Fibroblast of skin of left biceps (primary cell): ENCODE measurements at places on chromosomes 7 and 10.

GRCh38 chr7:2008101-2008935 lies 224.4 kb downstream of the MAD1L1 start:
- no peak for DNase-seq

DNA sequence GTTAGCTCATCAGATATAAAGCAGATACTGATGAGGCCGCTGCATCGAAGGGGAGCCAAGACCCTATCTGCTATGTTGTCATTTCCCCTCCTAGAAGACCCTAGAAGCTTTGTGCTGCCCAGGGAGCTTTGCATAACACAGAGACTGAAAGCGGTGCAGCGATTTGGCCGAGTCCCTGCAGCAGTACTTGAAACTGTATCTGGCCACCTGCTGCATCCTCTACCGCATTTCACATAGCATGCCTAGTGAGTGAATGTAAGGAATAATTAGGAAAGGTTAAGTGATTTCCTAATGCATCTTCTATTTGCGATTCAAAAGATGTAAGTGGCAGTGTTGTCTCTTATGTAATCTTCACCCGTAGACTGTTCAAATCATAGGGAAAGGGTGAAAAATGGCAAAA lies 106.7 kb downstream of the LRMDA start:
- DNase-seq = no peak

DNA sequence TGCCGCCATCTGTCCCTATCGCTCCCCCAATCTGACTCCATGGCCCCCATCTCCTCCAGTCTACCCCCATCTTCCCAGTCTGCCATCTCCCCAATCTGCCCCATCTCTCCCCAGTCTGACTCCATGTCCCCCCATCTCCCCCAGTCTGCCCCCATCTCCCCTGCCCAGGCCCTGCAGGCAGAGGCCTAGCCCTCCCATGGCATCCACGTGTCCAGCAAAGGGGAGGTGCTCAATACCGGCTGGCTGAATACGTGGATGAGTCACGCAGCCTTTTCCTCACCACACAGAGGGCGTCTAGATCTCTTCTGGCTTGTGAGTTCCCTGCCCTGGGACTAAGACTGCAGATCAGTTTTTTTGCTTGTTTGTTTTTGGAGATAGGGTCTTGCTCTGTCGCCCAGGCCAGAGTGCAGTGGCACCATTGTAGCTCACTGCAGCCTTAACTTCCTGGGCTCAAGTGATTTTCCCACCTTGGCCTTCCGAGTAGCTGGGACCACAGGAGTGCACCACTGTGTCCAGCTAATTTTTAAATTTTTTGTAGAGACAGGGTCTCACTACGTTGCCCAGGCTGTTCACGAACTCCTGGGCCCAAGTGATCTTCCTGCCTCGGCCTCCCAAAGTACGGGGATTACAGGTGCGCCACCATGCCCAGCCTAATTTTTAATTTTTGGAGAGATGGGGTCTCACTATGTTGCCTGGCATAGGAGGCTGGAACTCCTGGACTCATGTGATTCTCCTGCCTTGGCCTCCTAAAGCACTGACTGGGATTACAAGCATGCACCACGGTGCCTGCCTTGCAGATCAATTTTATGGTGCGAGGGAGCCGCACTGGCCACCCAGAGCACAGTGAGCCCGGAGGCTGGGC lies 15.3 kb upstream of the GPR146 start:
- peak; percentile 75 for DNase-seq

- DNase-seq = no peak
These were observed 30.9 kb downstream of the MRPS33 start for GRCh38 chr7:140983802-140984201.

DNA sequence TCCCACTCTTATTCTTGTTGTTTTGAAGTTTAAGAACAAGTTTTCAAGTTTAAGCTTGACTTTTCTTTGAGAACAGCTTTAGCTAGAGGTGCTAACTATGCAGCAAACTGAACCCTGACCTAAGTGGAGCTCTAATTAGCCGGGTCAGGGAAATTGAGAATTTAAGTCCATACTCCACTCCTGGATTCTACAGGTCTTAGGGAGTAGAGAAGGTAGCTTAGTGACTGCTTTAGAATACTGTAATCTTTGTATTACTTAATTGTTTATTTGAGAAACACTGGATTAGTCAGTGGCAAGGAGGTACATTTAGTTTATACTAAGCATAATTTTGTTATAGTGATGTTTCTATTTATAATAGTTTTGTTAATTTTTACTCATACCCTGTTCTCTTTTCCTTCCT lies 74.6 kb upstream of the STRIP2 start:
- DNase-seq = no peak

- DNase-seq = no peak
These were observed 48.9 kb downstream of the CALD1 start for GRCh38 chr7:134828361-134828760.

- no peak for DNase-seq
These were observed 84.3 kb downstream of the ELFN1 start for GRCh38 chr7:1754345-1754908.

DNA sequence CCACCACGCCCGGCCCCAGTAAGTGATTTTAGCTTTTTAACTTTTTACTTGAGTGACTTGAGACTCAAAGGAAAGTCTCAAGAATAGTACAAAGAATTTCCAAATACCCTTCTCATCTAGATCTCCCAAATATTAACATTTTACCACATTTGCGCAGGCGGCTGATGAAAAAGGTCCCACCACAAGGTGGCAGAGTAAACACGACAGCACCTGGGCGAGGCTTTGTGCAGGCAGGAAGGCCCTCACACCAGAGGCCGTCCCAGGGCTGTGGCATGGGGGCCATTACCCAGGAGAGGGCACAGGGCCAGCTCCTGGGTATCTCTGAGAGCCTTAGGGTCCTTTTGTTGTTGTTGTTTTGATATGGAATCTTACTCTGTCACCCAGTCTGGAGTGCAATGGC lies 50.0 kb upstream of the WIPI2 start:
- DNase-seq = no peak

DNA sequence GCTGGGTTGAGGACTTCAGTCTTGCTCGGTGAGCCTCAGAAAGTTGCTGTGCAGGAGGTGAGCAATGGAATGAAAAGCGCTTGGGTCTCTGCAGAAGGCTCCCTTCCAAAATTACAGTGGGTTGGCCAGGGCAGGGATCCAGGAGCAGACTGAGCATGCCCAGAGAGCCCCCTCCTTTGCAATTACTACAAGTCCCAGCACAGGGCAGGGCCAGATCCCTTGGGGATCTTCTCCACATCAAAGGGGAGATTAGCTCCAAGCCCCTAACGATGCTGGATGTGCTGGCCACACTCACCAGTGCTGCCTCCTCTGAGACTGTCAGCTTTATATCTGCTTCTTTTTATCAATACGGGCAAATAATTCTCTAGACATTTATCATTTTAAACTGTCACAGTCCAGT lies 337.5 kb downstream of the RPS24 start:
- no peak for DNase-seq

GRCh38 chr7:67692425-67692824 lies 695.8 kb downstream of the TYW1 start:
- DNase-seq = no peak

- peak; percentile 4 for DNase-seq
These were observed 41.5 kb upstream of the SMIM30 start for GRCh38 chr7:113159746-113160339.

GRCh38 chr7:87767827-87768226 lies 108.3 kb downstream of the SLC25A40 start:
- no peak for DNase-seq

DNA sequence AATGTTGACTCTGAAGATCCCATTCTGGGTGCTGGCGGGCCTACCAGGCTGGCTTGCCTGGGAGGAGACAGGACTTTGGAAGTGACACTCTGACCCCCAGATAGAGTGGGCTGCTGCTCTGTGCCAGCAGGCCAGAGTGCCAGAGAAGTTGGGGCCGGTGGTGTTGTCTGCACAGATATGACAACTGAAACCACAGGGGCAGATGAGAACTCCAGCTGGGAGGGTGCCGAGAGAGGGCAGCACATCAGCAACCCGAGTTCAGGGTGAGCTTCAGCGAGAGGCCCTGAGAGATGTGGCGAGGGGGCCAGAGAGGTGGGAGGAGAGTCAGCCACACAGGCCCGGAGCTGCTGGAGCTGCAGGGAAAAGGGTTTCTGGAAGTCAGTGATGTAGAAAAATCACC lies 193.2 kb upstream of the MGMT start:
- DNase-seq = no peak

- DNase-seq = no peak
These were observed 2.0 kb downstream of the LDB3 start for GRCh38 chr10:86670290-86670811.

DNA sequence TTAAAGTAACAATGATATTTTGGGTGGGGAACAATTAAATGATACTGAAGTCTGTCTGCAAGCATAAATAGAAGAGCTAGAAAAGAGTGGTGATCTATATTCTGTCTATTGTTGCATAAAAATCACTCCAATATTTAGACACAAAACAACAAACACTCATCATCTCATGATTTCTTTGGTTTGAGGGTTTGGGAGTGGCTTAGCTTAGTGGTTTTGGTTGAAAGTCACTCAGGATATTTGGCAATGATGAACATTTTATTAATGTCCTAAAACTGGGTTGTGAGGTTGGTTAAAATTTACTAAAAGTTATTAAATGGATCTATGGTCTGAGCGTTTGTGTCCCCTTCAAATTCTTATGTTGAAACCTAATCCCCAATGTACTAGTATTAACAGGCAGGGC lies 54.7 kb upstream of the EGFR start:
- no peak for DNase-seq

DNA sequence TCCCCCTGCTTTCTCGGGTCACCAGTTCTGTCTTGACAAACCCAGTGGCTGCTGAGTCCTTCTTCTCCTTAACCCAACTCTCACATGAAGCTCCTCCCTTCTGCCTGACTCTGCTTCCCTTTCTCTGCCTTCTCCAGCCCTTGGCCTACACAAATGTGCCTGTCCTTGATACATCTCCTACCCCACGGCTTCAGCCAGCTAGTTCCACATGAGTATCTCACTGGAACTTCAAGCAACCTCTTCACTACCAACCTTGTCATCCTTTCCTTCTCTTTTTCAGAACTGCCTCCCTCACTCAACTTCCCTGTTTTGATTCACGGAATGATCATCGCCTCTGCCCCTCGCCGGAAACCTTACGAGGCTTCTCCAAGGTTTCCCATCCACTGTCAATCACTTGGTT lies 55.9 kb downstream of the PDIA4 start:
- no peak for DNase-seq

DNA sequence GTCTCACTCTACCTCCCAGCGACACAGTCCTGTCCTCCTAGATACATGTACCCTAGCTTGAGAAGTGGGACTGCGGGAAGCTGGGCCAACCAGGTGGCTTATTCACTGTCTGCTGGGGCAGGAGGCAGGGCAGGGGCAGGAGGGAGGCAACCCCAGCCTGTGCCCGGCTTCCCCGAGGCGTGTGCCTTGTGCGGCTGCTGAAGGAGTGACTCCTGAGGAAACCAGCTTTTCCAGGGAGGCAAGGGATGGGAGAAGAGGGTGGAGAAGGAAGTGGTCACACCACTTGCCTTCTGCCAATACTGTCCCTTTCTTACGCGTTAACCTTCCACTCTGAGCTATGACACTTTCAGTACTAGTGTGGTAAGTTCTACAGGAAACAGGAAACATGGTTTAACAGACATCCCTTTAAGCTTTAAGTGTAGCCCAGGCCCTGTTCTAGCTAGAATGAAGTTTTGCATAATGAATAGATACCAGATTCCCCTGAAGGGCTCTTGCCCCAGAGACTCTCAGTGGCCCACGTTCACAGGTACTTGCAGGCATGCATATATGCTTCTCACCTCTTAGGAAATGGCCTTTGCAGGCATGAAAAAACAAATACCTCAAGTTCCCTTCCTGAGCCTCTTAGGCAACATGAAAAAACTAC lies 40.6 kb downstream of the SYPL1 start:
- DNase-seq = no peak

- DNase-seq = no peak
These were observed 60.9 kb downstream of the SLC16A9 start for GRCh38 chr10:59648711-59649201.

DNA sequence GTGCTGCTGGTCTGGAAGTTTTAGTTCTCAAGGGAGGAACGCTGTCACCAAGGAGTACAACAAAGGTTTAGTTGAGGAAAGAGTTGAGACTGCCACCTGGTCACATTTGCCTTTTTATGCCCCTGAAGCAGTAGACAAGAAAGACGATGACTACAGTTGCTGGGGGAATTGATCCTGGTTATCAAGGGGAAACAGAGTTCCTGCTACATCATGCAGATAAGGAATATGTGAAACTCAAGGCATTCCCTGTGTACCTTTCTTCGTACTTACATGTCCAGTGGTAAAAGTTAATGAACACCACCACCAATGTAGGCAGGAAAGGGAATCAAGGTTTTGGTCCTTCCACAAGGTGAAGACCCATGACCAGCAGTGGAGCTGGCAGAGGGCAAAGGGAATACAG lies 31.8 kb downstream of the SLC35B4 start:
- no peak for DNase-seq

DNA sequence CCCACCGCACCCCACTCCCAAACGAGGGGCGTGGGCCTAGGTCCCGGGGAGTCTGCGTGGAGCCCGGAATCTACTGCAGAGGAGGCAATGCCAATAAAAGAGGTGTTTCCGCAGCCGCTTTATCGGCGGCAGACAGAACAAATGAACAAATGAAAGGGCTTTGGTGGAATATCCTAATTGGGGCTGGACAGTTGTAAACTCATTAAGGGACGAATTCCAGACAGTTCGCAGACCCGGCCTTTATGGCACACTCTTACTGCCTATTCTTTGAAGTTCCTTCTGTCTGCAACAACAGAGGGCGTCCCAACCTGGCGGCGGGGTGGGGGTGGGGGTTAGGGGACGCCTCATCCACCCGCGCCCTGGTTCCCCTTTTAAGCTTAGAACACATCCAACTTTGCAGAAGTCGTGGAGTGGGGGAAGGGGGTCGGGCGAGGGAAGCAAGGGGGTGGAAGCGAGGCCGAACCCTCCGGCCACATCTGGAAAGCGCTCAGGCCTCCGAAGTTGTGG lies 4.1 kb downstream of the HOXA9 start:
- DNase-seq = no peak

DNA sequence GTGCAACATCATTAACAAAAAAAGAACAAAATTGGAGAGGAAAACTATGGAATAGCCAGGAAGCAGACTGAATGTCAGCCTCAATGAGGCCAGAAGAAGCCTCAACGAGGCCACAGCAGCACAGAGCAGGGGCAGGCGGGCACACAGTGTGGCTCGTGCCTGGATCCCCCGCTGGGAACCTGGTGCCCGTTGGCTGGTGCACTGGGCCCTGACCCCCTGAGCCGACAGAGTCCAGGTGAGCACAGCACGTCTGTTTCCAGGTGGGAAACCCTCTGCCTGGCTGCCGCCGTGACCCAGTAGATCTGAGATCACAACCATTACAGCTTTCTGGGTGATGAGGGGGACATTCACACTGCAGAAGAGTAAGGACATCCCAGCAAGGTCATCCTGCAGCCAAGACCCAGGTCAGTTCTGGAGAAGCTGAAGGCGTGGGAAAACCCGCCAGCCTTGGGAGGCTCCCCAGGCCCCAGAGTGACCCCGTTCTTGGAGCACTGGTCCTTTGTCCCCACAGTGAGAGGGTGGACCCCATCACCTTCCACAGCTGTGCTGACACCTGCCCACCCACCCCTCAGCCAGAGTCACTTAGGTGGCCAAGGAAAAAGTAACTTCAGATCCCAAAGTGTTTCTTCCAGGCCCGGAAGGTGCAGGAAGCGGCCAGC lies 222.1 kb downstream of the ADARB2 start:
- DNase-seq = no peak
